ENCODE measurements at places on chromosomes 2 and 18.
A peak's percentile ranks its signal among the peaks of the same experiment; 100 is the strongest.

DNA sequence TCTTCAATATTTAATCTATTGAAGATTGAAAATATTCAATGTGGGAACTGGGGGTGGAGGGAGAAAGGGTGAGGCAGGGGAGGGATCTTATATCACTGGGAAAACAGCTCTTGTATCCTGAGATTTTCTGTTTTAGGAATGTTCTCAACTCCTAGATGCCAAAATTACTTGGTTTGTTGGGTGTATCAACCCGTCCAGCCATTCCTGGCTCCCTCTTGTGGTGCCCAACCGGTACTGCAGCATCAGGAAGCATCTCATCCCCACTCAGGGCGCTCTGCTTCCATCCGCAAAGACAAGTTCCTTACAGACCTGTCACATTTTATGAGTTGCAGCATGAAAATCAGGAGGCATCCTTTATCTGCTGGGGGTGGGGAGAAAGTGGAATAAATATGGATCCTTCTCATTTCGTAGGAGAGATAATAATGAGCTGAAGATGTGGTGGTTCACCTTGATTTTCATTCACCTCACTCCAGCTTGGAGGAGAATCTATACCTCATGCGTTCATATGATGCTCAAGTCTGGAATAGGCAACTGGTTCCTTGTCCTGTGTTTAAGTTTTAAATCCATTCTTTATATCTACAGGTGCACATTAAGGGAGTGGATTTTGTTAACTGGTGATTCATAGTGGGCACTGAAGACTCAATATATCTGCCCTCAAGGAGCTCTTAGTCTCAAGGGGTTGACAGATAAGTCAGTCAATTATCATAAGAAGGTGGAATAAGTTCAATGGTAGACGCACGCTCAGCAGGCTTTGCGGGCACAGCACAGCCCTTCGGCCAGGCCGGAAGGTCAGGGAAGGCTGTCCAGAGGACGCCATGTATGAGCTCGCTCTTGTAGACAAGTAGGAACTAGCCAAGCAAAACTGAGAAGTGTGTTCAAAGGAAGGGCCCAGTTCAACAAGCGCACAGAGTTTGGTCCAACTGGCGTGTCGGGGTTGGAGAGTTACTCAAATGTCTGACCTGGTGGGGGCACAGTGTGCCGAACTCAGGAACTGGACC, 127.3 kb downstream of the RNF144A start:
- DNase-seq: peak; percentile 37

GRCh38 chr2:30899516-30900054, 92.3 kb upstream of the CAPN13 start:
- DNase-seq: no peak

DNA sequence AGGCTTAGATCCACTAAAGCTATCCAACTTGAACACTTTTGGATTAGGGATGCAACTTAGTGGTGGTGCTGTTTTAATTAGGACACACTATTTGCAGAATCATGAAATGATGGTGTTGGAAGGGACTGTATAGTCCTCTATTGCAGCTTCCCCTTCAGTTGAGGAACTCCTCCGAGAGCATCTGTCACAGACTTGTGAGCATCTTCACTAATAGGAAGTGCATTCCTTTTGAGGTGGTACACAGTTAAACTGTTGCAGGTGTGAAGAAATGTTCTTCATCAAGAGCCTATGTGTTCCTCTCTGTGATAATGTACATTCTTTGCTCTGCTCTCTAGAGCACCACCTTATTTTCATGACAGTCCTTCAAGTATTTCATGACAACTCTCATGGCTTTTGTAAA, 197.4 kb downstream of the CAMKMT start:
- DNase-seq: no peak

DNA sequence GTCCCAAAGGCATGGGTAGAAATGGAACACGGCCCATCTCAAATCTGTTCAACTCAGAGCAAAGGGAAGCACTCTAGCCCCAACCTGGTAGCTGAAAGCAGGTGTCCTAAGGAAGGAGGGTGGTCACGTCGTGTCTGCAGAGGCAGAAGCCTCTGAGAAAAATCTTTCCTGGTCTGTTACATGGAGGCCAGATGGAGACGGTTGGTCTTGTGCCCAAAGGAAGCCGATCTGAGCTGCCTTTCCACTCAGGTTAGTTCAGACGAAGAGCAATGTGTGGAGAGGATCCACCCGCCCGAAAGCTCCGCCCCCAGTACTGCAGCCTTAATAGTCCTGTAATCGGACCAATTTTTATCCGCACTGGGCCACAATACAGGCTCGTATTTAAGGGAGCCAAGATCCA, 54.9 kb upstream of the AMMECR1L start:
- no peak for DNase-seq

DNA sequence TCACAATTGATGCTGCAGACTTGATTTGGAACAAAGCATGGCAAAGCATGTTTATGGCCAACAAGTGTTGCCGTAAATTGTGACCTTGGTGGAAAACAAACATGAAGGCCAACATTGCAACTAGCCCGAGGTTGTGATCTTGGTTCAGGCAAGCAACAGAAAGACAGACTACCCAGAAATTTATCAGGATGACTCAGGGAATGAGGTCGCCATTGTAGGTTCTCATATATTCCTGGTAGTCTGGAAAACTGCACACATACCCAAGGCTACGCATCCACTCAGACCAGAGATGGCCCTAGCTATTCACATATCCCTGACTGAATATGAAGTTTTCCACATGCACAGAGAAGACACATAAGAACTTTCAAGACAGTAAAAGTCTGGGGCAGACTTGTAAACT, 30.1 kb downstream of the CYP1B1 start:
- no peak for DNase-seq

DNA sequence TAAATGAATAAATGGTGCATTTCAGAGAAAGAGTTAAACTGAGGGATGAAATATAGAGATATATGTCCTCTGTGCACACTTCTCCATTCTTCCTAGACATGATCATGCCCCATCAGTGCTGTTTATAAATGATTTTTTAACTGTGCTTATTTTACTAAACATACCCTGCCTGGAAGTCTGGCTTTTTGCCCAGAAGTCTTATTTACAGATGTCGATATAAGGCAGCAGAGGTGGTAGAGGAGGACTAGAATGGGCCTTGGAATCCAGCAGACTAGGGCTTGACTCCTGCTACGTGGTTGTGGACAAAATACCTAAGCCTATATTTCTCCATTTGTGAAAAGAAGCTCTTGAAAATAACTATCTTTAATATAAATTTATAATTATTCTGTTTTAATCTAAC, 355.5 kb downstream of the RAD51AP2 start:
- no peak for DNase-seq

DNA sequence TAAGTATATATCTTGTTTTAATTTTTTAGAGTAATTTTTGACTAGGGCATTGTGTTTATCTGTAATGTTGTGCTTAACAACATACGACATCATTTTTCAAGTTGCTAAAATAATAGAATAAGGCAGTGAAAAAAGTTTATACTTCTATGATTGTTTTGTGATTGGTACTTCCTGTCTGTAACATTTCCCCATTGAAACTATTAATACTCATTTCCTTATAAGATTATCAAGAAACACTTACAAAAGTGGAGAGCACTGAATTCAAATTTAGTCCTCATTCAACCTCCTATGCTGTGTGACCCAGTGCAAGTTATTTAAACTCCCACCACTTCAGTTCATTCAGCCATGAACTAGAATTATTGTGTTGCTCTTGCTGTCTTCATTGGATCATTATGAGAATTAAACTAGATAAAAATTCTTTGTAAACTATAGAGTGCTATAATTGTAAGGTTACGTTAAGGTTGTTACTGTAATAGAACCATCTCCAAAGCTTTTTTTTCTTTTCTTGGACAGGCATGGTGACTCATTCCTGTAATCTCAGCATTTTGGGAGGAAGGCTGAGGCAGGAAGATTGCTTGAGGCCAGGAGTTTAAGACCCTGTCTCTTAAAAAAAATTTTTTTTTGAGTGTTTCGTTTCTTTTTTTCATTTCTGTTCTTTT, 2.8 kb downstream of the ETAA1 start:
- DNase-seq: no peak

DNA sequence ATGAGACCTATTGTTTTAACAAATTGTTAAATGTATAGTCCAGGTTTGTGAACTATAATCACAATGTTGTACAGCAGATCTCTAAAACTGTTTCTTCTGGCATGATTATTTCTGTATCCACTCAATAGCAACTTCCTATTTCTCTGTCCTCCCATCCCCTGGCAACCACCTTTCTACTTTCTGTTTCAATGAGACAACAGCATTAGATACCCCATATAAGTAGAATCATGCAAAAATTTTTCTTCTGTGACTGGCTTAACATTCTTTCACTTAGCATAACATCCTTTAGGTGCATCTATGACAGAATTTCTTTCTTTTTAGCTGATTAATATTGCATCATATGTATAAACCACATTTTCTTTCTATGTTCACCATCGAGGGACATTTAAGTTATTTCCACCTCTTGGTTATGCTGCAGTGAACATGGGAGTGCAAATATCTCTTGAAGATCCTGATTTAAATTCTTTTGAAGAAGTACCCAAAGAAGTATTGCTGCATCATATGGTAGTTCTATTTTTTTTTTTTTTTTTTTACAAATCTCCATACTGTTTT, 713.5 kb downstream of the LRP1B start:
- DNase-seq: no peak

GRCh38 chr18:31204166-31204565, 41.5 kb upstream of the DSC1 start:
- no peak for DNase-seq

DNA sequence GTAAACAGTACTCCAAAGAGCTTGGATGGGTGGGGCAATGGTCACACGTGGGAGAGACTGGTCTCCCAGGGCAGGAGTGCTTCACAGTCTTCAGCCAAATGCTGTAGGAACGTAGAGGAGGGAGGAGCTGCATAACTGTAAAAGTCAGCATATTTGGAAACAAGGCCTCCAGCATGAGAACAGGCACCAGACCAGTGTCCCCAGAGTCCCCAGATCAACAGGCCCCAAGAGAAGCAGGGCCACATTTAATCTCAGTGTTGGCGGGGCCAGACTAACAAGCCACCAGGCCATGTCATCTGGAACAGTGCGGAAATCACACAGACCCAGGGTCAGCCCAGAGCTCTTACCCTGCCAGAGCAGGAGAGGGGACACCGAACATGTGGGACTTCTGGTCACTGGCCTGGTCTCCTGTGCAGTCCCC, 63.2 kb downstream of the ADCY3 start:
- no peak for DNase-seq

DNA sequence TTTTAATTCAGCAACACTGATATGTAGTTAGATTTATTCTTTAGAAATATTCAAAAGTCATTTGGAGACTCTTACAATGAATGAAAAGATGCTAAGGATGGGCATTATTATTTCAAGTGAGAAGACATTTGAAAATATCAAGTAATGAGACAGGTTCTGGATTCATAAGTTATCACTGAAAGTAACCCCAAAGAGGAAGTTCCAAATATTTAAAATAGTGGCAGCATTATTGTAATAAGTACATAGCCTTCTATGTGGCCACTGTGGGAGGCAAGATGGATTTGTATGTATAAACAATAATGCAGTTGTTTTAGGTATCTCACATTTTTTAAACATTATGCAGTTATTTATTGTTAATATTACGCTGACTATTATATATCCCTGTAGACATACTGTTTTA, 29.7 kb downstream of the ZC3H6 start:
- DNase-seq: no peak

GRCh38 chr2:23381084-23381483, 3.9 kb upstream of the KLHL29 start:
- DNase-seq: no peak

DNA sequence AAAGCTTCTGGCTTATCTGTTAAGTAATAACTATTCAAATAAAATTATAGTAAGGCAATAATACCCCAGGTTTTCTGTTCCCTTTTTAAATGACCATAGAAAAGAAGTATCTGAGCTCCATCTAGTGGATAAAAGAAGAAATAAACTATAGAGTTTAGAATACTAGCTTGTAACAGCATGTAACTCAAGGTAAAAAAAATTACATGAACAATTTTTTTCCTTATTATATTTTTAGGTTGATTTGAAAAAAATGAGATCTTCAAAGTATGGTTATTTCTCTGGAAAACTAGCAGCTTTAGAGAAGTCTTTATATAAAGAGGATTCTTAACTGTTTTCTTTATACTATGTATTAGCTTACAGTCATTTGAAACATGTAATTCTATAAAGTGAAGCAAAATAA, 58.1 kb downstream of the NCKAP1 start:
- DNase-seq: no peak

- DNase-seq: no peak
These were observed 462.1 kb upstream of the ID2 start for GRCh38 chr2:8219631-8220355.

GRCh38 chr2:233381638-233381995, 27.3 kb downstream of the DGKD start:
- no peak for DNase-seq

- no peak for DNase-seq
These were observed 782.8 kb downstream of the PLCL1 start for GRCh38 chr2:198587240-198587639.

- DNase-seq: no peak
These were observed 54.9 kb downstream of the BCL2L11 start for GRCh38 chr2:111175615-111176014.

GRCh38 chr2:128305555-128306080, 13.1 kb downstream of the HS6ST1 start:
- DNase-seq: no peak

DNA sequence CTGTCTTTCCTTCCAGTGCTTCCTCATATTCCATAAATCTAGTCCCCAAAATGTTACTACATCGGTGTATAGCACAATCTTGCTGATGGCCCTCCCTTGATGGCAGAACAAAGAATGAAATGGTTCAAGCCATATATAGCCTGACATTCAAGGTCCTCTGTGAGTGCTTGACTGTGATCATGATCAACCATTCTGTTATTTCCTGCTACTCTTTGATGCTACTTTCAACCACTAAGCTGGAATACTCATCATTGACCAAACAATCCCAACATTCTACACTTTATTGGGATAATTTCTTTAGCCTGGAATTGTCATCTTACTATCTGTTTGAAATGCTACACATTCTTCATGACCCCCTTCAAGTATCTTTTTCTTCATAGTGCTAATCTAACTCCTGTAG, 633.9 kb downstream of the PLCL1 start:
- DNase-seq: no peak

DNA sequence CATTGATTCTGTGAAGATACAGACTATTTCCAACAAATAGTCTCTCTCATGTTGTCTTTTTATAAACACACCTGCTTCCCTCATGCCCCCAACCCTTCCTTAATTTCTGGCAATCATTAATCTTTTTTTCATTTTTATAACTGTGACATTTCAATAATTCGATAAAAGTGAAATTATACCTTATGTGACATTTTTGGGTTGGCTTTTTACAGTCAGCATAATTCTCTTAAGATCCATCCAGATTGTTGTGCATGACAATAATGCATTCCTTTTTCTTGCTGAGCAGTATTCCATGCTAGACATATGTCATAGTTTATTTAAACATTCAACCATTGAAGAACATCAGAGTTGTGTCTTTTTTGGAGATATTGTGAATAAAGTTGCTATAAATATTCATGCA, 541.8 kb upstream of the VRK2 start:
- no peak for DNase-seq
